Muscle of back (tissue), 13 donors: ENCODE measurements at places on chromosomes 12 and 14. TPM values are rescaled to one million over a fixed set of nuclear protein-coding genes. Genes with fewer than 3 reads are reported as not detected.

The ANAPC7 gene
- 68.1 TPM for polyA plus RNA-seq

DNA sequence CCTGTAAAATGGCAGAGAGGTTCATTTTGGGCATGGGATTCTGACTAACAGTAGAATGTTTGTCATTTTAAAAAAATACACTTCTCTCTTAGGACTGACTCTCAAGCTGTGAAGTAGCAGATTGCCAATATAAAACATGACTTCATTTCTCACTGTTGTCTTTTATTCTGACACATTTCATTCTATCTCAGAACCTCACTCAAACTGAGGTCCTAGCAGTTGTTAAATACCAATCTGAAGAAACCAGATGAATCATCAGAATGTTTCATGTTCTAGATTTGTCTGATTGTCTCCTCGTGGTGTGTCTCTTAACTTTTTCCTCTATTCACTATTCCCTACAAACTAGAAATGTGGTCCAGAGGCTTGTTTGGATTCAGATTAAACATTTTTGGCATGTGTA, 276.5 kb upstream of the NPAS3 start:
- DNase-seq: peak; percentile 37

DNA sequence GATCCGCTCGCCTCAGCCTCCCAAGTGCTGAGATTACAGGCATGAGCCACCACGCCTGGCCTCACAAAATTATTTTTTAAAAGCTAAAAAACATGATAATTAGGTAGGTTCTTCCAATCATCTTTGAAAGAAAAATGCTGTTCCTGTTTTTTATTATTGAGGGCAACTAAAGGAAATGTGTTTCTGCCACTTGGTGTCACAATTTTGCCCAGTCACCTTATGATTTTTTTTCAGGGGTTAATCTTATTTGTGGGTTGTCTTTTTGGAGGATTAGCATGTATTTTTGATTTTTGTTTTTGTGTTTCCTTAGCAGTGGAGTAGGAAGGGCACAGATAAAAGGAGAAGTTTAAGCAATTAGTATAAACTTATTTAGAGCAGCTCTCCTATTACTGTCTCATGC, 79.8 kb downstream of the PRORP start:
- DNase-seq: no peak

GRCh38 chr12:5518584-5519365, 86.9 kb downstream of the NTF3 start:
- DNase-seq: no peak

GRCh38 chr14:103871596-103872480, 24.5 kb upstream of the PPP1R13B start:
- DNase-seq: no peak

DNA sequence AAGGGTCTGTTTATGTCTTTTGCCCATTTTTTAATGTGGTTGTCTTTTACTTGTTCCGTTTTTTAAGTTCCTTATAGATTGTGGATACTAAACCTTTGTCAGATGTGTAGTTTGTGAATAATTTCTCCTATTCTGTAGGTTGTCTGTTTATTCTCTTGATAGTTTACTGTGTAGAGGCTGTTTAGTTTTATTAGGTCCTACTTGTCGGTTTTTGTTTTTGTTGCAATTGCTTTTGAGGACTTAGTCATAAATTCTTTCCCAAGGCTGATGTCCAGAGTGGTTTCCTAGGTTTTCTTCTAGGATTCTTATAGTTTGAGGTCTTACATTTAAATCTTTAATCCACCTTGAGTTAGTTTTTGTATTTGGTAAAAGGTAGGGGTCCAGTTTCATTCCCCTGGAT, 33.9 kb downstream of the SLC39A9 start:
- no peak for DNase-seq

The VWF gene
- polyA plus RNA-seq: 76.5 TPM
